Kidney capillary endothelial cell (primary cell): ENCODE measurements at places on chromosomes 3 and 15.

DNA sequence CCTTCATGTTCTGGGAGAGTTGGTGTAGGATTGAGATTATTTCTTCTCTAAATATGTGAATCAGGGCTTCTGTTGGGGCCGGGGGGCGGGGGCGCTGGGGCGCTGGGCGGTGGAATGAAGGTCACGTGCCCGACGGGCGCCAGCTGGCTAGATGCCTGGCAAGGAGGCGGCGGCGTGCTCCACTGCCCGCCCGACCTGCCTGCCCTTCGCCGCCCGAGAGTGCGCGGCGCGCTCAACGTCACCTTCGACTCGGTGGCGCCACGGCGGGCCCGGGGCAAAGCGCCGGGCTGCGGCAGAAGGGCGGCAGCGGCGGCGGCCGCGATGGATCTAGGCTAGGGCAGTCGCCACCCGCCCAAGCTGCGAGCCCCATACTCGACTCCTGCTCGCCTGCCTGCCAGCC is 47.0 kb upstream of the LHFPL4 start:
- DNase-seq, result peak; percentile 2

GRCh38 chr3:9914559-9915253 is 2.2 kb upstream of the IL17RC start:
- no peak for DNase-seq

DNA sequence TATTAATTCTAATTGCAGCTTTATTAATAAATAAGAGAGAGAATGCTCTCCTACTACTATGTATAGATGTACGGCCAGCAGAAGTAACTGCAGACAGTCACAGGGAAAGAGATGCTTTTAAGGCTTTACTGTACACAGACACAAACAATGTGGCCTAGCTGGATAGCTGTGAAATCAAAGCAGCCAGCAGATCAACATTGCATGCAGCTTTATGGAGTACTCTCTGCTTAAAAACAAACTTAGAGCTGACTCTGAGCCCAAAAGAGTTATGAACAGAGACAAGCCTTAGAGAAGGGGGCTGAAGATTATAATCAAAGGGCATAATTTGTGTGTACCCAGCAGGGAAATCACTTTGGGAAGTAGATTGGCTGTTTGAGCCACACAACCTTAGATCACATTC is 47.2 kb downstream of the CADM2 start:
- DNase-seq, result no peak

DNA sequence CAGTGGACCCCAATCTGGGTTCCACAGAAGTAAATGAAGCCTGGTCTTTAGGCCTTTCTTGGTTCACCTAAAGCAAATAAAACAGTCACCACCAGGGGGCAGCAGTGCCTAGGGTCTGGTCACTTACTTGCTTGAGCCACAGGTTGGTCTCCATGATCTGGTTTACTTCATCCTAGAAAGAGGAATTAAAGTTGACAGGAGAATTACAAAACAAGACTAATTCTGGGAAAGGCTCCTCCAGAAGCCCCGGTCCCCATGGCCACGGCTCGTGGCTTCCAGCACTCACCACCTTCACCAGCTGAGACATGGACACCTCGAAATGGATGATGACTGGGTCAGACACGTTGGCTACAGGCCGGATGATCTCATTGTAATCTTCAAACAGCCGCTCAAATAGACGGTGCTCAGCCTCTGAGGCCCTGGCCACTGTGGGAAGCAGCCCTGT is 2.3 kb downstream of the CHRNA3 start:
- peak; percentile 80 for DNase-seq

DNA sequence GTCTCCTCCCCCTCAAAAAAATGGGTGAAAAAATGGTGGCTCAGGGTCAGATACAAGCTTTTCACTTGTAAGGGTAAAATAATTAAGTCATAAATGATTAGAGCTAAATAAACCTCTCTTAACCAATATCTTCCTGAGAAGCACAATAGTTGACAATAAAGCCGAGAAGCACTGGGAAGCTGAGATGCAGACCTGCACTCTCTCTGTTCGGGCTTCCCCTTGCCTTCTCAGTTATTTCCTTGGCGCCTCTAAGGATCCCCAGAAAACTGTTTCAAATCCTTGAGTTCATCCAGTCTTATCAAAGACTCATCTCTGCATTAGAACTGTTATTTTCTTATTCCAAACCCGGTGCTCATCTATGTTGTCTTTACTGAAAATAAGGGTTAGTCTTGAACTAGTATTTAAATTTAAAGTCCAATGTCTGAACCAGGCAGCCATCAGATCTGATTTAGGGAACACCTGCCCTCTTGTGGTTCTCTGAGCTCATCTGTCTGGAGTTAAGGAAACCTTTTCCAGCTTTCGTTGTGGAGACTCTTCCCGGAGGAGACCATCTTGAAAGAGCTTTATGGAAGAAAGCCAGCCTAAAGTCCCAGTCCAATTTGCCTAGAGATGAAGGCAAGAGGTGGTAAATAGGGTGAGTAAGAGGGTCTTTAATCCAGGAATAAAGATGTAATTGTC is 256.4 kb upstream of the MCTP2 start:
- peak; percentile 19 for DNase-seq

DNA sequence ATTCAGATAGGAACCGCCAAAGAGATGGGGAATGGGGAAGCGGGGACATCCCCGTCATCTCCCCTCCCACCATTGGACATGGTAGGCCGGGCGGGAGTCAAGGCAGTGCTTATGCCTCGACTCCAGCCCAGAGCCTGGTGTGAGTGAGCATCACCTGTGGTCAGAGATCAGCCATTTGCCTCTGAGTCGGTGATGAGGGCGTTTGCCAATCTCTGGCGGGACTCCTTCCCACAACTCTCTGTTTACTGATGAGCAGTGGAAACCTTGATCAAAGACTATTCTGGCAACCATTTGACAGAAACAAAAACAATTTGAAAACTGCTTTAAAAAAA is 63.9 kb upstream of the HES1 start:
- no peak for DNase-seq

DNA sequence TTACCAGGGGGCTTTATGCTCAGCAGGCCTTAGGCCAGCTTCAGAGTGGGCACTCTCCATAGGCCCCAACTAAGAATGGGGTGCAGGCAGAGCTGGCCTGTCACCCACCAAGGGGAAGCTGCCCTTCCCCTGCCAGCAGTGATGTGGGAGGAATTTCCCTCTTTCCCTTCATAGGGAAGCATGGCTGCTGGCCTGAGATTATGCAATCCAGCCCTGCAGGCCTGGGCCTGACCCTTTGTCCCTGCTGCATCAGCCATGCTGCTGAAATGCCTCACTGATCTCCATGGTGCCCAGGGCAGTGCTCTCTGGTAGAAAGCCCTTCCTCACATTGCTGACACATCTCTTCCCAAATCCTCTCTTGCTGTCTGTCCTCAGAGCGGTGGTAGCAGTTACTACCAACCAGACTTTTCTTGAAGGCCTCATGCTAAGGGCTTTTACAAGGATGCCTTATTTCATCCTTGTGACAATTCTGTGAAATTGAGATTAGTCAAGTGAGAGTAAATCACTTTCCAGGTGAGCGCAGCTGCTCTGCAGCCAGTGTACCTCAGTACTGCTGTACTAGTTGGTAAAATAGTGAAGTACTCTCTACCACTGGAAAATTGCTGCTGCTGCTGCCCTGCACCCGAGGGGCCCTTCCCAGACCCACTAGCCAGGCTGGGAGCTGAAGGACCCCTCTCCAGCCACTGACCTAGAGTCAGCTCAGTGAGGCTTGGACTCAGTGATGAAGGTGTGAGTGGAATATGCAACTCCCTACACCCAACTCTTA is 33.8 kb downstream of the MRAS start:
- DNase-seq, result no peak

GRCh38 chr15:66094331-66094730 is 159.2 kb downstream of the MEGF11 start:
- no peak for DNase-seq

- DNase-seq, result no peak
These were observed 373.7 kb upstream of the NECTIN3 start for GRCh38 chr3:110697961-110698360.

DNA sequence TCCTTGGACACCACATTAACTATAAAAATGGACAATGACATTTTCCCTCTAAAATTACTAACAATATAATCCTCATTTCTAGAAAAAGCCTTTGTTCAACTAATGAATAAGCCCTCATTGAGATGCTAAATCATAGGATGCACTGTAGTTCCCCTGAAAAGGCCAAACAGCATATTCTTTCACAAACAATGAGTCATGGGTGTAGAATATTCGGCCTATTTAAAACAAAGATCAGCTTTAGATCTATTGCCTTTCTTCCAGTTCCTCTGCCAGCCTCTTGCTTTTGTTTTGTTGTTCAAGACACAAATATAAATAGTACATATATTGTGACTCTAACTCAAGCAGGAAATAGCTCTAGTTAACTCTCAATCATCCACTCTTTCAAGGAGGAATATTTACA is 82.5 kb downstream of the ADAM10 start:
- peak; percentile 26 for DNase-seq

DNA sequence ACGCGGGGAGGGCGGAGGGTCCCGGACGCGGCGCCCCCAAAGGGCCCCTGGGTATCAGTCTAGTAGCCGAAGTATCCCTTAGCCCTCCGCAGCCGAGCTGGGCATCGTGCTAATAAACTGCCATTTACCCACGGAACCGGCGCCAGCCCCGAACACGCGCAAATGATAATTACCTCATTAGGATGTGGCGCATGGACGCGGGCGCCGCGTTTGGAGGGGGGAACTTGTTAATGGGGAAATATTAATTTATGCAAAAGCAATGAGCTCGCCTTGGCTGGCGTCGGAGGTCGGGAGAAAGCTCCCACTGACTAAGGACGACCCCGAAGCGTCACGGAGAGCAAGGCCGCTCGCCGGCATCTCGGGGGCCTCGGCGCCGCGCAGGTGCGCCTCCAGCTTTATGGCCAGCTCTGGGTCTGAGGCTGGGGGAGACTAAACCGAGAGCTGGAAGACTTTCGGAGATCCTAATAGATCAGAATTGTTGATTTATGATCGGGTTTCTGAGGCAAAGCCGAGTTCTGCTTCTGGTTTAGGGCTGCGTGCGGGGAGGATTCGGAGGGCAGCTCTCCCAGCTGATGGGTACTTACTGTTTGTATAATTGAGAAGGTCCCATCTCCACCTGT is 474 bp upstream of the FEZF2 start:
- DNase-seq, result no peak

DNA sequence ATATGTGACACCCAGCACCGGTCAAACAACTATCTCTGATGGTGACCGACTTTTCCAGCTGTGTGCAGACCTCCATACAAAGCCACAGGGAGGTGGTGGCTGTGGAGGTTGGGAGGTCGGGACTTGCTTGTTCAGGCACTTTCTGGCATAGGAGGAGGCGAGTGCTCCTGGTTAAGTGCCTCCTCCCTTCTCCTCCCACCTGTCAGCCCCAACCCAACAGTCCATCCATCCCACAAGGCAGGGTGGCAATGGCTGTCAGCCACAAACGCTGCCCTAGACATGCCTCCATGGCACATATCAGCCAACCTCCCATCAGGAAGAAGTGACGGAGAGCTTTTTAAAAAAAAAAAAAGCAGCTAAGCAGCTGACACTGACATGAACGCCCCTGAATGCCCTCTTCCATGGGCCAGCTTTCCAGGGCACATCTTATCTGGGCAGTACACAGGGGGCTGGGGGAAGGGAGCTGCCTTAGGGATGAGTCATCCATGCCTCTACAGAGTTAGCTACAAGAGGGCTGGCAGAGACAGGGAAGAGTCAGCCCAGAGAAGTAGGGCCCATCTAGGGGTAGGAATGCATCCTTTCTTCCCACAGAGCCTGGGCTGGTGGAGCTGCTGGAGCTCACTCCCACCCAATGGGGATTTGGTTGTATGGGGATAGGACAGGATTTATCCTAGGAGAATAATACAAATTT is 41.2 kb downstream of the CCDC12 start:
- DNase-seq, result peak; percentile 88
